Stimulated activated CD4-positive, alpha-beta T cell treated with anti-CD3 and anti-CD28 coated beads, Interleukin-1b, Interleukin-23, amount 100 ng/mL, for 24 hours (primary cell): ENCODE measurements at places on chromosomes 12 and 14.
A peak's percentile ranks its signal among the peaks of the same experiment; 100 is the strongest.

- no peak for DNase-seq
These were observed 113.8 kb downstream of the RERGL start for GRCh38 chr12:17976202-17976601.

- DNase-seq: no peak
These were observed 10.5 kb upstream of the WNT5B start for GRCh38 chr12:1618489-1618888.

- no peak for DNase-seq
These were observed 170.5 kb downstream of the IPO8 start for GRCh38 chr12:30525171-30525570.

DNA sequence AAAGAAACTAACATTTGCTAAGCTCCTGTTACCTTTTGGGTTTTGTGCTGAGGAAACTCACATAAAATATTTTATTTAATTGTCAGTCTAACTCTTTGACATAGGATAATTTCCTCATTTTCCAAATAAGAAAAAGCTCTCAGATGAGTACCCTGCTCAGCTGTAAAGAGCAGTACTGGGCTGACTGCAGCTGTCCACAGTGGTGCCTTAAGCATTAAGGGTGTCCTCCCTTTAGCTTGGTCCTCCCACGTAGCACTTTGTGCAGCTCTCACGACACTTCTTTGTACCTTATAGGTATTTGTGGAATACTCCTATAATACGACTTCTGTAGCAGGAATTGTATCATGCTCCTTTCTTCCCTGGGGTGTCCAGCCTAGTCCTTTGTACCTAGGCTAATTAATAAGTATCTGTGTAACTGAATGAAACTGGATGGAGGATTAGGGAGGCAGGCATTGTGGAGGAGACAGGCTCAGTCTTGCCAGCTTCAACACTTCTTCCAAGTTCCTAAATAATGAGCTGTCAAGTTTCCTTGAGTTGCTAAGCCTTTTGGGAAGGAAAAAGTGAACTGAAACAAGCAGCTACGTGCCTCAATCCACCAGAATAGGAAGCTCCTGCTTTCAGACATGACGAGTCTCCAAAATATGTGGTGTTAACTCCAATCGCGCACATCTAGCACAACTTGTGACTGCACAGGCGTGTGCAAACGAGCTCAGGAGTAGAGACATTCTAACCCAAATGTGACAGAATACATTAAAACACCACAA is 123.0 kb downstream of the SLC38A4 start:
- DNase-seq: no peak

GRCh38 chr12:3123729-3124128 is 46.5 kb downstream of the TSPAN9 start:
- no peak for DNase-seq

DNA sequence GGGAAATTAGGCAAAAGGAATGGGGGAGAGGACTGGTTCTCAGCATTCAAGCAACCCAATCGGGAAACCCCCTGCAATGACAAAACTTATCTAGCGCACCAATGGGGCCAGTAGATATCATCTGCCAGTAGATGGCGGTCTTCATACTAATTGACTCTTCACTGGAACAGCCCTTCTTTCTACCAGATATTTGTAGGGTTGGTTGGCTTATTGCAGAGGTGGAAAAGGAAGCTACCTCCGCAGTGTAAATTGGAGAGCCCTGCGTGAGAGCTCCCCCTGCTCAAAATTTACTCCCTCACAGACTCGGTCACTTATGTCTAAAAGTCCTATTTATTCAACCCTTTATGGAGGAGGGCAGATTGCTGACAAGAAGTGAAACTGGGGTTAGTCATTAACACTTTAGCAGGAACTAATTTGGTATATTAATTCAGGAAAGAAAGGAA is 166.1 kb upstream of the CCND2 start:
- DNase-seq: peak; percentile 37

- no peak for DNase-seq
These were observed 81.0 kb upstream of the FZD10 start for GRCh38 chr12:130081117-130081805.

GRCh38 chr14:91230397-91231035 is 14.0 kb downstream of the GPR68 start:
- no peak for DNase-seq

GRCh38 chr12:3222979-3223378 is 145.8 kb downstream of the TSPAN9 start:
- no peak for DNase-seq

DNA sequence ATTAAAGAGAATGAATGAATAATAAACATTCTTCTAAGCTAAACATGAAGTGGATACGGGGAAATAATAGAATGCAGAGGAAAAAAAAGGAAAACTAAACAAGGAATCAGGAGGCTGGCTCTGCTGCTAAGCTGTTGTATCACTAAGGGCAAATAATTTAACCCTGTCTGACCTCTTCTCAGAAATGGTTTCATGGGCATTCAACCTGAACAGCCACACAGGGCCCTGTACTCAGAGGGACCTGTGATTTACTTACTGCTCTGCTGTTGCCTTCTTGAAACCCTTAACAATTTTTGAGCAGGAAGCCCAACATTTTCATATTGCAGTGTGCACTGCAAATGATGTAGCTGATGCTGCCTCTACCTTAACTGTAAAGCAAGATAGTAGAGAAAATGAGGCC is 14.2 kb upstream of the PLEKHA5 start:
- no peak for DNase-seq
